Hematopoietic multipotent progenitor cell (in vitro differentiated cells): ENCODE measurements at places on chromosomes 7 and 10. TPM values are rescaled to one million over a fixed set of nuclear protein-coding genes. Genes with fewer than 3 reads are reported as not detected.

Gene ADCY1
- under 0.01 TPM for total RNA-seq

Gene DKK1
- 0.27 TPM for total RNA-seq

Gene RARRES2
- total RNA-seq: 2.4 TPM

DNA sequence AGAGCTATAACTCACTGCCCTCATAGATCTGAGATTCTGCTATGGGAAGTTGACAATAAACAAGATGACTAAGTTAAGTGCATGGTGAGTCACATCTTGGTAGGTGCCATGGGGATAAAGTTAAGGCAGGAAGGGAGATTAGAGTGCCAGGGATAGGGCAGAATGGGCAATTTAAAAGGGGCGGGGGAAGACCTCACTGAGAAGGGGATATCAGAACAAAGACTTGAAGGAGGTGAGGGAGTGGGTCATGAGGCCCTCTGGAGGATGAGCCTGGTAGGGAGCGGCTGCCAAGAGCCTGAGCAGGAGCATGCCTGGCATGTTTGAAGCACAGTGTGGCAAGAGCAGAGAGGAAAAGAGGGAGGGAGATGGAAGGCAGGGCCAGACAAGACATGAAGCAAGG lies 34.8 kb upstream of the INMT start:
- no peak for DNase-seq

GRCh38 chr10:71234004-71234894 lies 21.9 kb downstream of the UNC5B start:
- no peak for DNase-seq

GRCh38 chr7:71385330-71385729 lies 253.4 kb downstream of the GALNT17 start:
- DNase-seq: no peak

DNA sequence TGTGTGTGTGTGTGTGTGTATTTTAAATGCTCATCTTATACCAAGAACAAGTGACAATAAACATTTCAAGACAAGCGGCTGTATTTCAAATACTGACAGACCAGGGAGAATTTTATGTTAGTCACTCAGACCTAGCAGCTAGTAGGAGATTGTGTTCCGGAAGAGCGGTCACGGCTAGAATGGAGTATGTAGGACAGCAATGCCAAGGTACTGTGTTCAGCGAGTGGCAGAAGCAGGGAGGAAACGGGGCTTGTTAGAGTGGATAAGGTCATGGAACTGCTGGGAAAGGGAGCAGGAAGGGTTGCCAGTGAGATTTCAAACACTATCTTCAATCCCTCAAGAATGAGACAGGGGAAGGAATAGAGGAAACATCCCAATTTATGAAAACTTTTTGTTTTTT lies 260.5 kb upstream of the PITRM1 start:
- no peak for DNase-seq

DNA sequence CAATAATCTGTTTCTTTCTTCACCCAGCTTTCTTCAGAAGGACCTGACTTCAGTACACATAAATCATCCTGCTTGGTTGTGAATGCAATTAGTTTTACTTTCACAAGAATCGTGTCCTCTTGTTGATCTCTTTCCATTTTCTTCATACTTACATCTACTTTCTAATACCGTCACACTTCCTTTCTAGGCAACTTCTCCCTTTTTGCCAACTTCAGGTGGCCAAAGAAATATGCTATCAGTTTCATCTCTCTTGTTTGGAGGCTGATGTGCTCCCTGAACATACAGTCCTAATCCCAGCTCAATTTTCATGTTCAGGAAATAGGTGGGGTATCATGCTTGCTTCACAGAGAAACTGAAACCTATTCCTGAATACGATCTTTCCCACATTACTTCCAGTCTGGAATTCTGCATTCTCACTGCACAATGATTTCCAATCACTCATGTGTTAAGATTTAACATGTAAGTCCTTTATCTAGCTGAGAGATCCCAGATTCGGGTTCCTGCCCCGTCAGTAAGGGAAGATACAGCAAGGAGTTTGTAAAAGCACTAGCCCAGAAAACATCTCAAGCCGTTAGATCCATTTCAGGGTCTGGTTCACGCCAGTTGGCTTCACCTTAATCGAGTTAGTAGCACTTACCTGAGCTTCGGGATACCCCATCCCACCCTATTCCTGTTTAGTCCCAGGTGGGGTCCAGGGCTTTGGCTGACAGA lies 994 bp downstream of the SLC25A28 start:
- DNase-seq: no peak

DNA sequence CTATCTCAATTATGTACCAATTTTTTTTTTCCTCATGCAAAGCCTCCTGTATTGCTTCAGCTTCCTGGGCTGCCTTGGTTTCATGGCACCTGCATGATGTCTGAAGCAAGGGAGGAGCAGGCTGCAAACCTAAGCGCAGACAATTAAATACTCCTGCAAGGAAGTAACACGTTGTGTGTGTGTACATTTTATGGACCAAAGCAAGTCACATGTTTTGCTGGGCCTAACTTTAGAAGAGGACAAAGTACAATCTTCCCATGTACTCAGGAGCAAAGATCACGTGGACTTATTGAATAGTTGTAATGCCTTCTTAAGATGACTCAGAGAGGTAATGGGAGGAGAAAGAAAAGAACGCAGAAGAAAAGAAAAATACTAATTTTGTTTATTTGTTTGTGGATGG lies 944.0 kb upstream of the C7orf33 start:
- no peak for DNase-seq

- DNase-seq: no peak
Measured at GRCh38 chr7:28487487-28487886, 75.2 kb downstream of the CREB5 start.

DNA sequence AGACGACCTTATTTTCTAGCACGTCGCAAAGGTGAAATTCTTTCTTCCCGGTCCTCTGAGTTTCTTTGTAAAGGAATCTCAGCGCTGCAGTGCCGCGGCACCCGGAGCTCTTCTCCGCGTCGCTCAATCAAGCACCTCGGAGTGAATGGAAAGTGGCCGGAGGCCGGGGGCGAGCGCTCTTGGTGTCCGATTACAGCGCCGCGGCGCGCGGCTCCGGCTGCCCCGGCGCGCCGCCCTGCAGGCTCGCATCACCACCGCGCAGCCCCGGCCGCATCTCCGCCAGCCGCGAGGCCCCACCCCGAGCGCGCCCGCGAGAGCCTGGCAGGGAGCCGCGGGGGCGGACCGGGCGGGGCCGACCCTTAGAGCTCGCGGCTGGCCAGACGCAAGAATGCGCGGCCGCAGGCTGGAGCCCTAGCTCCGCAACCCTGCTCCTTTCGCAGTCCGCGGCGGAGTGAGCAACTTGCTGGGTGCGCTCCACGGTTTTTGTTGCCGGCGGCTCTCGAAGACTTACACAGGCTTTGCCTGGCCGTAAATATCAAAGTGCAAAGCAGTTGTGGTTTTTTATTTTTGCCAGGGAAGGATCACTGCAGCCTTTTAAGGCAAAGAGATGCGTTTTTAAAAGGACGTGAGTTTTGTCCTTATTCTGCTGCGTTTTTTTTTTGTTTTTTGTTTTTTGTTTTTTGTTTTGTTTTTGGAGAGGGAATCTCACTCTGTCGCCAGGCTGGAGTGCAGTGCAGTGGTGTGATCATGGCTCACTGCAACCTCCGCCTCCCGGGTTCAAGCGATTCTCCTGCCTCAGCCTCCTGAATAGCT lies at the start of gene SEMA3C:
Gene SEMA3C, minus strand, starts transcription at position 143 of the 813 bp plus-strand sequence. CDS start 2,270 bp downstream, outside the sequence.
- DNase-seq: peak; percentile 76
